ENCODE measurements at places on chromosomes 4 and X. TPM values are rescaled to one million over a fixed set of nuclear protein-coding genes. Genes with fewer than 3 reads are reported as not detected.

XIAP gene
- total RNA-seq: 47.4 TPM

UGT2B10 gene
- not detected for total RNA-seq

SPANXN3 gene
- total RNA-seq: not detected

ARFIP1 gene
- total RNA-seq: 42.4 TPM

GPM6B gene
- total RNA-seq: 1.1 TPM

GLRA2 gene
- total RNA-seq: not detected

RAB9B gene
- 1.8 TPM for total RNA-seq

ARR3 gene
- not detected for total RNA-seq

QRFPR gene
- total RNA-seq: not detected

YY2 gene
- total RNA-seq: 1.4 TPM

TLR8 gene
- under 0.01 TPM for total RNA-seq

GSPT2 gene
- 7.2 TPM for total RNA-seq

WAS gene
- total RNA-seq: 0.36 TPM

SLC34A2 gene
- total RNA-seq: not detected

MEPE gene
- total RNA-seq: not detected

Data from osteoblast (primary cell).